Stimulated activated CD8-positive, alpha-beta memory T cell treated with anti-CD3 and anti-CD28 coated beads, Interleukin-7, amount 100 ng/mL, for 48 hours (primary cell): ENCODE measurements at places on chromosomes 3 and 15.

DNA sequence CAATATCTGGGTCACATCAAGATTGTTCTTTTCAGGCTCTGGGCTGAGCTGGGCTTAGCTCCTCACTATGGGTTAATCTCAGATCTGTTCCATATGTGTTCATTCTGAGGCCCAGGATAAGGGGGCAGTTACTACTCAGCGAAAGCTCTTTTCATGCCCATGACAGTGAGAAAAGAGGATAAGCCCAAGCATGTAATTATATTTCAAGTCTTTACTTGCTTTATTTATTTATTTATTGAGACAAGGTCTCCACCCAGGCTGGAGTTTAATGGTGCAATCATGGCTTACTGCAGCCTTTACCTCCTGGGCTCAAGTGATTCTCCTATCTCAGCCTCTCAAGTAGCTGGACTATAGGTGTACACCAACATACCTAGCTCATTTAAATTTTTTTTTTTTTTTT lies 44.7 kb upstream of the SELENOK start:
- no peak for DNase-seq

DNA sequence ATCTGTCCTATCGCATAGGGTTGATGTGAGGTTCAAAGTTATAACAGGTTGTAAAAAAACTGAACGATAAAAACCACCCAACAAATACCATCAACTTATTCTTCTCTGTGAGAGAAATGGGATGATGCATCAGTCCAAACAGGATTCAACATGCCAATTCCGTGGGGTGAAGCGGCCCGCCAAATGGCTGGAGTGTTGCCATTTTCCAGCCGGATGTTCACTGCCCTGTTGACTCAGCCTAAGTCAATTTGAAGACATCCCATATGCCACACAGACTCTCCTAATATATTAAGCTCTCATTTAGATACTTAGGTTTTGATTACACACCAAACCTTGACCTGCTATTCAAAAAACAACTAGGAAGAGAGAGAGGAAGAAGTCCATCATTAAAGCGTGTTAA lies 311.1 kb downstream of the VPS13C start:
- DNase-seq, result no peak

- no peak for DNase-seq
Measured at GRCh38 chr3:125073390-125073905, 17.7 kb upstream of the HEG1 start.

DNA sequence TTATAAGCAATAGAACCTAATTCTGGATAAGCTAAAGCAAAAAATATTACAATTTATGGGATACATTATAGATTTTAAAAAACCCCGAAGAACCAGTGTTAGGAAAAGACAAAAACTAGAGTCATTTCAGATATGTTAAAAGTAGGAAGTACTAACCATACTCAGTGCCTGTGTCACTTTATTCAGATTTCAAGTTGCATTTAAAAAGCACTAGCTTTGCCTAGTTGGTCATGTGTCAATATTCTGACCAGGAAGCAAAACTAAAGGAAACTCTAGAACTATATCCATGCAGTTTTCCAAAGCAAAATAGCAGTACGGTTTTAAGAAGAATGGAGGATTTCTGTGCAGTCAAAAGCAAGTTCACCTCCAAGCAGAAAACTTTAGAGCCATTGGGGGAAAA lies 88.4 kb downstream of the RAP2B start:
- no peak for DNase-seq

DNA sequence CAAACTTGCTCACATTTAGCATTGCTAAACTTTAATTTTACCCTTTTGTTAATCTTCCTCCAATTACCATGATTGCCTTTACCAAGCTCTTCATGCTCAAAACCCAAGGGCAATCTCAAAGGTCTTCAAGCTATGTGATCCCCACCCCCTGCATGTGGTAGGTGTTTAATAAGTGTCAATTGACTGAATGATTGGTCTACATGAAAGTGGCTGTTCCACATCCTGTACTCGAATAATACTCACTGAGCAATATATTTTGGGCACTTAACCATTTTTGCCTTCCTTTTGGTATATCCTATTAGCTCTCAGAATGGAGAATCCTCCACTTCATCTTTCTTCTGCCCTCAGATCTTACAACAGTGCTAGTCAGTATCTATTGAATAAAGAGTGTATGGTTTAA lies 17.1 kb downstream of the RBMS3 start:
- no peak for DNase-seq

- DNase-seq, result no peak
Measured at GRCh38 chr3:138461896-138462295, 27.5 kb downstream of the ESYT3 start.

GRCh38 chr15:71153823-71154524 lies 38.7 kb downstream of the THSD4 start:
- DNase-seq, result no peak

DNA sequence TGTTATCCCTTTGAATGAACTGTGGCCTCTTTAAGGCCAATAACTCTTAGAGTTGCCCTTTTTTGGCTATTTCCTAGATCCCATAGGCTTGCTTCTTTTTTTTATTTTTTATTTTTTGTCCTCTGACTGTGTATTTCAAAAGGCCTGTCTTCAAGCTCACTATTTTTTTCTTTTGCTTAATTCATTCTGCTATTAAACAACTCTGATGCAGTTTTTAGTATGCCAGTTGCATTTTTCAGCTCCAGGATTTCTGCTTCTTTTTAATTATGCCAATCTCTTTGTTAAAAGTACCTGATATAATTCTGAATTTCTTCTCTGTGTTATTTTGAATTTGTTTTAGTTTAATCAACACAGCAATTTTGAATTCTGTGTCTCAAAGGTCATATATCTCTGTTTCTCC lies 912.1 kb downstream of the PLOD2 start:
- no peak for DNase-seq

DNA sequence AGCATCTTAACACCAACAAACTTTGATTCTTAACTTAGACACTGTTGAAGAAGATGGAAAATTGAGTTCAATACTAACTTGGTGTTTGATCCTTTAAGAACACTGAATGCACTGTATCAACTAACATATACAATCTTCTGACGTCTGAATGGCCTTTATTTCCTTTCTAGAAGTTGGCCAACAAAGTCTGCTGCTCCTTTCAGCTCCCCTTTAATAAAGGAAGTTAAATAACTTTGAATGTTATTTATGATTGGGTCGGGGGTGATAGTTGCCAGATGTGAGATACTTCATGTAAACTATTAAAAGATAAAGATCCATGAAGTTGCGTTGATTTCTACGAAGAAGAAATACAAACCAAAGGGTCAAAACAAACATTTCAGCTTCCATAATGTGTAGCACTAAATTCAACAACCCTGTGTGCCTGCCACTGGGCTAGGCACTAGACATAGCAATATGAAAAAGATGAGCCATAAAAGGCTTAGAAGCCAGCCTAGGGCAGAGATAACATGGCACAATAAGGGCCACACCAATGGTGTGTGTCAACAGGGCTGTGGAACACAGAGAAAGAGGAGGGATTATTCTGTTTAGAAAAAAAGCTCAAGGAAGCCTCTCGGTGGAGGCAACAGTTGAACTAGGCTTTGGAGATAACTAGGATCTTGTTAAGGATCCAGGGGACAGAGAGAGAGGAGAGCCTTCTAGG lies 337.8 kb downstream of the MECOM start:
- DNase-seq, result no peak

- DNase-seq, result no peak
Measured at GRCh38 chr15:37056177-37057121, 43.9 kb downstream of the MEIS2 start.

DNA sequence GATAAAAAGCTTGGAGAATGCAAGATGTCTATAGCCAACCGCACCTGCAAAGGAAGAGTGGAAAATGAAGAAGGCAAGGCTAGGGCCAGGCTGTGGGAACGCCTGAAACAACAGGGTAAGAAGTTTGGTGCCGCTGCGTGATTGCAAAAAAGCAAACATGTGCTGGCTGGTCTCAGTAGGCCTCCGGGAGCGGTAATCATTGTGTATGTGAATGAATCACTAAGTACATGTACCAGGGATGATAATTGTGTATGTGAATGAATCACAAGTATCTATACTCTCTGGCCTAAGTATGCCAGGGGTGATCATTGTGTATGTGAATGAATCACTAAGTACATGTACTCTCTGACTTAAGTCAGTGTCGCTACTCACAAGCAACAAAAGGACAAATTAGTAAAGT lies 40.3 kb upstream of the PARL start:
- no peak for DNase-seq

GRCh38 chr15:73908030-73908821 lies 18.0 kb upstream of the LOXL1 start:
- DNase-seq, result peak; percentile 52

- no peak for DNase-seq
Measured at GRCh38 chr3:67712259-67712658, 57.8 kb upstream of the SUCLG2 start.

DNA sequence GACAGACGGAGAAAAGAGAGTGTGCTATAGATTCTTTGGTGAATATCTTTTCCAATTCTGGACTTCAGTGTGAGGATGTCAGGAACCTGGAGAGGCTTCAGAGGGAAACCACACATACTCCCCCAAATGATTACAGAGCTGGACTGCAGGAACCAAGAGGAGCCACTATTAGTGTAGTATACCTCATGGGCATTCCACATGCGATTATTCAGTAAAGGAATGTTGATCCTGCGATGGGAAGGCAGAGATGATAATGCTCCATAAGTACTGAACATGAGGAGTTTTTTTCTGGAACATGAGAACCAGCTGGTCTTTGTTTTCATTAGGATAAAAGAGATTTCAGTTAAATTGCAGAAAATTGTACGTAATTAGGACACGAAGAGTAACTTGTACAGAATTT lies 18.7 kb downstream of the STARD9 start:
- no peak for DNase-seq

- DNase-seq, result no peak
Measured at GRCh38 chr3:56229311-56229710, 239.0 kb downstream of the ERC2 start.

GRCh38 chr3:30544812-30545211 lies 61.6 kb upstream of the TGFBR2 start:
- no peak for DNase-seq

- no peak for DNase-seq
Measured at GRCh38 chr3:162699291-162699690, 1202.7 kb downstream of the OTOL1 start.

GRCh38 chr3:126684218-126684751 lies 19.8 kb upstream of the CHCHD6 start:
- DNase-seq, result no peak

GRCh38 chr3:190807719-190808375 lies 54.6 kb downstream of the GMNC start:
- no peak for DNase-seq
